ENCODE measurements at places on chromosomes 5 and 9. TPM values are rescaled to one million over a fixed set of nuclear protein-coding genes. Genes with fewer than 3 reads are reported as not detected.

The IDNK gene
- total RNA-seq, result 5.3 TPM

The SH3PXD2B gene
- total RNA-seq, result 15.7 TPM

The PARP8 gene
- 0.64 TPM for total RNA-seq

The PTGDS gene
- total RNA-seq, result not detected

The CDH6 gene
- 0.05 TPM for total RNA-seq

The OR1Q1 gene
- total RNA-seq, result not detected

The NR2F1 gene
- total RNA-seq, result 14.1 TPM

The SH3RF2 gene
- total RNA-seq, result 0.59 TPM

The GRM6 gene
- total RNA-seq, result not detected

The ZFP2 gene
- total RNA-seq, result 0.60 TPM

The MAP3K1 gene
- 9.3 TPM for total RNA-seq

The PPP3R2 gene
- total RNA-seq, result not detected

The ESM1 gene
- total RNA-seq, result 463 TPM

The CTNND2 gene
- total RNA-seq, result not detected

The ISOC1 gene
- total RNA-seq, result 21.1 TPM

The SLC25A48 gene
- total RNA-seq, result not detected

The PCDHB4 gene
- 0.10 TPM for total RNA-seq

The SHLD3 gene
- 3.1 TPM for total RNA-seq

The KCNIP1 gene
- 0.20 TPM for total RNA-seq

The PCDHGA1 gene
- 0.20 TPM for total RNA-seq

The GRAMD2B gene
- 3.9 TPM for total RNA-seq

The ITGA2 gene
- 33.3 TPM for total RNA-seq

The CCDC192 gene
- not detected for total RNA-seq

The FOXD4 gene
- total RNA-seq, result not detected

The OGN gene
- not detected for total RNA-seq

The EXD3 gene
- 7.2 TPM for total RNA-seq

The SMIM32 gene
- total RNA-seq, result not detected

The C9orf152 gene
- not detected for total RNA-seq

The WDR38 gene
- not detected for total RNA-seq

The SPATA31E1 gene
- total RNA-seq, result not detected

The FRMD3 gene
- 18.2 TPM for total RNA-seq

The MARCHF11 gene
- not detected for total RNA-seq

The ECSCR gene
- 547 TPM for total RNA-seq

The G3BP1 gene
- 206 TPM for total RNA-seq

The NUP155 gene
- total RNA-seq, result 27.7 TPM

The TOR2A gene
- 19.6 TPM for total RNA-seq

The UTP15 gene
- 14.1 TPM for total RNA-seq

The IL33 gene
- total RNA-seq, result 0.60 TPM

The ACER2 gene
- total RNA-seq, result 9.1 TPM

The STOML2 gene
- 178 TPM for total RNA-seq

The SETX gene
- 29.6 TPM for total RNA-seq

The NPR3 gene
- total RNA-seq, result 0.05 TPM

The PCDHB9 gene
- 0.15 TPM for total RNA-seq

The AK8 gene
- 0.15 TPM for total RNA-seq

The NACC2 gene
- total RNA-seq, result 26.1 TPM

The RFK gene
- total RNA-seq, result 38.7 TPM

The LPAR1 gene
- total RNA-seq, result not detected

The AFAP1L1 gene
- total RNA-seq, result 72.3 TPM

The APBA1 gene
- 12.9 TPM for total RNA-seq

The ENTPD8 gene
- 1.5 TPM for total RNA-seq

The IER5L gene
- 19.2 TPM for total RNA-seq

The HBEGF gene
- 90.7 TPM for total RNA-seq

The FASTKD3 gene
- total RNA-seq, result 20.7 TPM

The SPINK13 gene
- total RNA-seq, result not detected

The ANXA2R gene
- total RNA-seq, result 8.1 TPM

The CRHBP gene
- total RNA-seq, result not detected

The SLC46A2 gene
- not detected for total RNA-seq
